Activated T-cell treated with anti-CD3 and anti-CD28 coated beads, Interleukin-2, amount 50 U/mL, for 72 hours (primary cell): ENCODE measurements at places on chromosomes 16 and 17. TPM values are rescaled to one million over a fixed set of nuclear protein-coding genes. Genes with fewer than 3 reads are reported as not detected.

The KCNJ18 gene
- total RNA-seq: not detected

The TNFRSF13B gene
- not detected for total RNA-seq

The HES7 gene
- 1.5 TPM for total RNA-seq

The CHAD gene
- total RNA-seq: not detected

The YBX2 gene
- 9.5 TPM for total RNA-seq

The SLC38A8 gene
- total RNA-seq: not detected

The SMPD3 gene
- not detected for total RNA-seq

The C1QTNF8 gene
- not detected for total RNA-seq

The FSCN2 gene
- 0.95 TPM for total RNA-seq

The SCNN1G gene
- total RNA-seq: not detected

- no peak for DNase-seq
Observed at GRCh38 chr17:57570724-57571344, 174.3 kb downstream of the CCDC182 start.

- DNase-seq: no peak
Observed at GRCh38 chr16:75660726-75661302, 13.2 kb downstream of the TERF2IP start.

- peak; percentile 70 for DNase-seq
Observed at GRCh38 chr17:63998050-63998720, at the start of gene PRR29. Gene PRR29, plus strand, starts transcription at chr17:63998351. Its CDS starts 14 bp downstream, at chr17:63998365.

GRCh38 chr16:88588148-88588547, 17.9 kb downstream of the ZC3H18 start:
- DNase-seq: no peak

GRCh38 chr17:77833769-77834168, 124.7 kb upstream of the TNRC6C start:
- no peak for DNase-seq

- no peak for DNase-seq
Observed at GRCh38 chr17:82678265-82678891, 20.1 kb downstream of the RAB40B start.

DNA sequence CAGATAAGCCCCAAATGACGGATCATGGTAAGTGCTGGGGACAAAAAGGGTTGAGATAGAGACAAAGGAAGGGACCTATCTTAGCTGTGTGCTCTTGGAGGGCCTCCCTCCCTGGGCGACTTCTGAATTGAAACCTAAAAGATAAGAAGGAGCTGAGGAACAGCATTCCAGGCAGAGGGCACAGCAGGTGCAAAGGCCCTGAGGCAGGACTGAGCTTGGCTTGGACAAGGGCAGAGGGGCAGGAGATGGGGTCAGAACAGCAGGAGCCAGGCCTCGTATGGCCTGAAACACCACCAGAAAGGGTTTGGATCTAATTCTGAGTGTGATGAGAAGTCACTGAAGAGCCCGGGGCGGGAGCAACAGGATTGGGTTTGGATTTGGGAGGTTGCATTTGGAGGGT, 75.4 kb downstream of the RTN4RL1 start:
- no peak for DNase-seq

GRCh38 chr17:18184143-18185031, 759 bp downstream of the ALKBH5 start:
- DNase-seq: peak; percentile 79

- no peak for DNase-seq
Observed at GRCh38 chr17:47644324-47644723, 5.4 kb upstream of the KPNB1 start.

DNA sequence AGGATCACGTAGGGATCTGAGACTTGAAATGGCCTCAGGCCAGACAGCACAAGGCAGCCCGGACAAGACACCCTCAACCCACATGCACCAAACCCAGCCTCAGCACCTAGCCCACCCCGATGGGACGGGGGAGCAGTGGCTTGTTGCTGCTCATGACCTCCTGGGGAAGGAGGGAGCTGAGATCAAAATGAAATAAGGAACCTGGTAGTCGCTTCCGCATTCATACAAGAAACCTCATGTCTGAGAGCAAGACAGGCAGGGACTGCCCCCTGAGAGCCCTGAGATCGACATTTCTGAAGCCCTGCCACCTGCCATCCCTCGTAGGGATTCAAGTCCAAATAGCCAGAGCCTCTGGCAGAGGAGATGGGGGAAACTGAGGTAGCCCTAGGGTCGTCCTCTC, 5.7 kb upstream of the CEP131 start:
- no peak for DNase-seq

GRCh38 chr16:76940251-76940650, 250.7 kb upstream of the MON1B start:
- no peak for DNase-seq

DNA sequence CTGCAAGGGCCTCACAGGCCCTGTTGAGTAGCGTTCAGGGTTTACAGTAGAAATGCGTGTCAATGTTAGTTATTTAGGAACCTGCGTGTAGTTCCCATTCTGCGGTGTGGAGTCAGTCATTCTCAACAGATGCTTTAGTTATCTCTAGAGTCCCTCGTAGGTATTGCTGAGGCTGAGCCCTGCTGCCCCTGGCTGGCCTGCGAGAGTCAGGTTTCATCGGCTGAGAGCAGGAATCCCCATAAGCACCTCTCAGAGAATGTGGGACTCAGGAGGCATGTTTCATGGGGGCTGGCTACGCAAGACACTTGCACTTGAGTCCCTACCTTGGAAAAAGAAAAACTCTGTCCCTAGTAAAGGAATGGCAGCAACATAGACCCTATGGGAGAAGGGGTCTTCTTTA, 347.5 kb upstream of the ASIC2 start:
- no peak for DNase-seq

DNA sequence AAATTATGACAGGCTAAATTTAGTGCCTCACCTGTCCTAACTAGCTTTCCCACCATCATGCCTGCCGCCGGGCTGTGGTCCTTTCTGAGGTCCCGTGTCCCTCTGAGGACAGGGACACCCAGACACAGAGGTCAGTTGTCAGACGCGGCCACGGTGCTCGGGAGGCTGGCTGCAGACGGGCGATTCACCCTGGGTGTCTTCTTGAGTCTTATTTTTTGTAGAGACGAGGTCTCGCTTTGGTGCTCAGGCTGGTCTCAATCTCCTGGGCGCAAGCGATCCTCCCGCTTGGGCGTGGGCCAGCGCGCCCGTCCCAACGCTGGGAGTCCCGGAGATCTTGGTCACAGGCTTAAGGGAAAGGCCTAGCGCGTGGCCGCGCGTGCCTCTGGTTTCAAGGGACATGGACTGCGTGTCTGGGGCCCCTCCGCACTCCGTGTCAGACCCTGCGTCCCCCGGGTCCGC, 797 bp upstream of the RAB11FIP3 start:
- no peak for DNase-seq

- DNase-seq: no peak
Observed at GRCh38 chr16:4345836-4346781, 5.0 kb downstream of the PAM16 start.

GRCh38 chr17:44307387-44308186, 814 bp upstream of the RUNDC3A start:
- DNase-seq: no peak

DNA sequence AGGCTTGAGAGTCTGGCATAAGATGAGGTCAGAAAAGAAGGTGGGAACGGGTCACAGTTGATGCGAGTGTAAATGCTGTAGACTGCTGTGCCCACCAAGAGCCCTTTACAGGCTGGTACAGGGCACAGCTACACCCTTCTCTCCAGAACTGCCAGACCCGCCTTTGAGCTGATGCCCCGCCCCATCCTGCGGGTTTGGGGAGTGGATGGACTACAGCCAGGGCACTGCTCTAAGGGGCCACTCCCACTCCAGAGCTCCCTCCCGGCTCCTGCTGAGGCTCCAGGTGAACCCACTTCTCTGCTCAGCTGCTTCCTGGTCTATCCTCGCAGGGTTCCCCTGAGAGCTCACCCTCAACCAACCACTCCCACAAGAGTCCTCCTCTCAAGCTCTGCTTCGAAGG, 12.3 kb downstream of the MEIOB start:
- no peak for DNase-seq

GRCh38 chr16:85573696-85574641, 39.2 kb upstream of the GSE1 start:
- DNase-seq: no peak

DNA sequence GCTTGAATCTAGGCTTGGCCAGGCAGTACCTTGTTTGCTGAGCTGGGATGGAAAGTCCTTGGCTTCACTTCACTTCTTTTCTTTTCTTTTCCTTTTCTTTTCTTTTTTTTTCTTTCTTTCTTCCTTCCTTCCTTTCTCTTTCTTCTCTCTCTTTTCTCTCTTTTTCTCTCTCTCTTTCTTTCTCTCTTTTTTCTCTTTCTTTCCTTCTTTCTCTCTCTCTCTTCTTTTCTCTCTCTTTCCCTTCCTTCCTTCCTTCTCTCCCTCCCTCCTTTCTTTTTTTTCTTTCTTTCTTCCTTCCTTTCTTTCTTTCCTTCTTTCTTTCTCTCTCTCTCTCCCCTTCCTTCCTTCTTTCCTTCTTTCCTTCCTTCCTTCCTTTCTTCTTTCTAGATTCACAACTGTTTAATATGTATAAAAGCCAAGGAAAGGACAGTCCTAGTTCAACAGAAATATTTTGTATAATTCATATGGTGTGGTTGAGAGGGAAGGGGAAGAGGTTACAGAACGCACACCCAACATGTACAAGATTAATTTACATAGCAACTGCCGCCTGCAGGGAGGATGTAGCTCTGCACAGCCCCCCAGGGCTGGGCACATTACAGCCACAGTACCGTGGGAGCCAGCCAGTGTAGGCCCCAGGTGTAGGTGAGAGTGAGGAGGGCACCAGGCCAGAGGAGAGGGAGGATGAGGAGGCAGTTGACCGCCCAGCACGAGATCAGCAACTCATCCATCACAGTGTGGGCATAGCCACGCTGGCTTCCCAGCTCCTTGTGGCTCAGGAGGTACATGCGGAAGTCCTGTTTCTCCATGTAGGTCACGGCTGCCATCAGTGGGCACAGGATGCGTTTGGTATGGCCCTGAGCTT, 9.7 kb upstream of the ITGB3 start:
- DNase-seq: no peak

- no peak for DNase-seq
Observed at GRCh38 chr17:70527364-70527888, 358.1 kb downstream of the KCNJ2 start.

GRCh38 chr17:47604598-47604927, 45.2 kb upstream of the KPNB1 start:
- DNase-seq: no peak

DNA sequence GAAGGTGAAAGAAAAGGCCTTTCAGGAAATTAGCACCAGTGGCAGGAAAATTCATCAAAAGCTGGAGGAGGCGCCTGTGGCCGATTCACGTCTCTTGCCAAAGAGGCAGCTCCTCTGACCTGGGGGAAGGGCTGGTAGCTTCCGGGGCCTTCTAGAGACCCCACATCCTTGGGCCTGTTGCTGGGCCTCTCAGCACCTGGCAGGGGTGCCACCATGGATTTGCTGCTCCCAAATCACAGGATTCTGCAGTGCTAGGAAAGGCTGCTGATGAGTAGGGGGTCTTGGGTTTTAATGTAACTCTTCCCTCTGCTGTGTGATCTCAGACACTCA, 11.6 kb upstream of the CBFB start:
- no peak for DNase-seq

GRCh38 chr17:29048440-29049368, 5.8 kb downstream of the PIPOX start:
- no peak for DNase-seq

GRCh38 chr16:74724820-74725549, 24.3 kb upstream of the MLKL start:
- DNase-seq: no peak

- no peak for DNase-seq
Observed at GRCh38 chr17:80689129-80689619, 144.5 kb downstream of the RPTOR start.

DNA sequence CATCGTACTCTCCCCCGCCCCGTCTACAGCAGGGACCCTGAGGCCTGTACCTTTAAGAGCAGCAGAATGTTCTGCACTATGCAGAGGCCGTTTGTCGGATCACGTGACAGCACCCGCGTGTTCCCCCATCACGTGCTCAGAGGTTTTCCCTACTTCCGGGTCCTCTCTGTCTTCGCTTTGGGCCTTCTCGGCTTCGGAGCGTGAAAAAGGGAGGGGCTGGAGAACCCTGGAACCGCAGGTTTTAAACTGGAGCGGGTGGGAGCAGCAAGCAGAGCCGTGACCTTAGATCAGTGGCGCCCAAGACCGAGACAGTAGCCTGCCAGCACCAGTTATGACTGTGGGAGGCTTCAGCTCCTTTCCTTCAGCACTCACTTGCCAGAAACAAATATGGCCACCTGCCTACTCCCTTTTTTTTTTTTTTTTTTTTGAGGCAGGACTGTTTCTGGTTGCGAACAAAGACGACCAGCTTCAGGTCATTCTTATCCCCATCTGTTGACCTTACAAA, at the start of gene CLN3:
CLN3 (minus strand) TSS at position 105 of the 505 bp plus-strand sequence. CDS start 315 bp downstream, outside the sequence.
- peak; percentile 93 for DNase-seq

- no peak for DNase-seq
Observed at GRCh38 chr16:84986879-84987278, 24.5 kb downstream of the ZDHHC7 start.

DNA sequence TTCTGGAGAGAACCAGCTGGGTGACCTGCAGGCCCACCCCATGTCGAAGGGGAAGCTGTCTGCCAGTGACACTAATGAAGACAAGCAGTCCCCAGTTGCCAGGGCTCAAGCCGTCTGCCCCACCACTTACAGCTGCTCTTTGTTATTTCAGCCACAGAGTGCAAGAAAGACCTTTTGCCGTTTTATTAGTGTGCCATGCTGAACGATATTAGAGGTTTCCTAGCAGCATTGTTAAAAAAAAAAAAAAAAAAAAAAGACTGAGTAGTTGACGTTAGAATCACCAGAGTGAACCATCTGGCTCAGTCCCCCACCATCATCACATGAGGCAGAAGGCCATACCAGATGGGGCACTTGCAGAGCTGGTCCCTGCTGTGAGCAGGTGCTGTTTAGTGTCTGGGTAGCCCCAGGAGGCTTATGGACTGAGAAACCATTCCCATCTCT, 26.5 kb upstream of the SLC39A11 start:
- DNase-seq: no peak

DNA sequence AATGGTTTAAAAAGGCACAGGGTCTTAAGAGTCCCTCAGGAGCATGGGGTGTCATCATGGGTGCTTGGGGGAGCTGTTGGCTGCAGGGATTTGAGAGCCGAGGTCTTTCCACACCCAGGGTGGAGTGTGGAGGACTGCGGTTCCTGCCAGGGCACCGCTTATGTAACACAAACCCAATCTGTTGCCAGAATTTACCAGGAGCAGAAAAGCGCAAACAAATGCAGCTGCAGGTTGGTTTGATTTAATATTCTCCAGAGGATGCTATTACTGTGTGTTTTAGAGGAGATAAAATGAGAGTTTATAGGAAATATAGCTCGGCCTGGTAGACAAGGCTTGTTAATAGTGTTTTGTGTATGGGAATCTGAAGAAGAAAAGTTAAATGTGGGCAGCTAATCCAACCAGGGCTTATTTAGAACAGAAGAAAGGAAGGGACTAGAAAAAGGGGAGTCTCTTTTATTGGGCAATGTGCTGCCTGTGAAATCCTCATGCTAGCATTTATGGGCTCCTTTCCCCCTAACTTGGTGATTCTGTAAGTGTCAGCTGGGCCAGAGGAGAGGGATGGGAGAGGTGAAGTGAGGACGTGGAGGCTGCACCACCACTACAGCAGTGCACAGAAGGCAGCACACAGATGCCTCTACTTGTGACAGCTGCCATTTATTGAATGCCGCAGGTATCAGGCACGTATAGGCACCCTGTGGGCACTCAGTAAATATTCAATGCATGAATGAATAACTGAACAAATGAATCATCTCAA, 174.7 kb downstream of the KATNIP start:
- DNase-seq: no peak

GRCh38 chr16:22300427-22301071, 3.3 kb downstream of the POLR3E start:
- DNase-seq: peak; percentile 54
